ENCODE measurements at places on chromosomes 7 and 10.
A peak's percentile ranks its signal among the peaks of the same experiment; 100 is the strongest.

DNA sequence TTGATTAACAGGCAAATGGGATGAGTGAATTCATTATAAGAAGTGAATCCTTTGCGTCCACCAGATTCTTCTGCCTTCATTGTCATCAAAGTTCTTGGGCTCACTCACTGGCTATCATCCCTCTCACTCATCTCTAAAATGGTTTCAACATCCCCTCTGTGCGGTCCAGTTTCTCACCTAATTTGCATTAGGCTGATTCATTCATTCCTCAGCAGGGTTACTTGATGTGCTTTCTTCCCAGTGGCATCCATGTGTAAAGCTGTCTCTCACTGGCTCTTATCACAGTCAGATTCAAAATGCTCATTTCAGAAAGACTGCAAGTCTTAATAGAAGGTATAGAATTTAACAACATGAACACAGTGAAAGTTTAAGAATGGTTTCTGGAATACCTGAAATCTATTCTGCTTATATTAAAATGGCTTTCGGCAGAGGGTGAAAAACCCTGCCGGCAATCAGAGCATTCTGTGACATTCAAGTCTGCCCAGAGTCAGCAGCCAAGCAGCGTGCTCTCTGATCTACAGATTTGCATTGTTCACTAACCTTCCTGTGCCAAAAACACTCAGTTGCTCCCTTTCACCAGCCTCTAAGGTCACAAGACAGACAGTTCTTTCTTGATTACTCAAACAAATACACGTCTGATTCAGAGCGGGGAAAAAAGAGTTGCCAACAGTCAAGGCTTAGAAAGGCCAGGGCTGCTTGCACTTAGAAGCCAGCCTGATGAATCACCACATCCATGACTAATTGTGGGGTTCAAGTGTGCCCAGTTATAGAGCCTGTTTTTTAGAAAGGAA, 106.7 kb downstream of the TES start:
- DNase-seq: no peak

DNA sequence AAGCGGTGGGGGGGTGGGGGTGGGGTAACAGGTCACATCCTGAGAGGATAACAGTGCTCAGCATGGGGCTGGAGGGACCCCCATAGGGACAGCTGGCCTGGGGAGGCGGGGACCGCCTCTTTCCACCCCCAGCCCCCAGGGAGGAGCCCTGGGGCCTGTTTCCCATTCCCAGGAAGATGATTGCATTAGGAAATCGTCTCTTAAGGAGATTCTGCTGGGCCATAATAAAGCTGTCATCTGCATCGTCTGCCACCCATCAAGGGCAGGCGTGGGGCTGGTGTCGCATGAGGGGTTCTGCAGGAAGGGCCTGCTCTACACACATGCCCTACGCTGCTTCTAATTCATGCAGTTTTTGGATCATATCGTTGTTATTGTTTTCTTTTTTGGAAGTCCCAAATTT, 17.2 kb downstream of the RET start:
- no peak for DNase-seq

GRCh38 chr10:122127943-122128342, 139.0 kb downstream of the TACC2 start:
- no peak for DNase-seq

DNA sequence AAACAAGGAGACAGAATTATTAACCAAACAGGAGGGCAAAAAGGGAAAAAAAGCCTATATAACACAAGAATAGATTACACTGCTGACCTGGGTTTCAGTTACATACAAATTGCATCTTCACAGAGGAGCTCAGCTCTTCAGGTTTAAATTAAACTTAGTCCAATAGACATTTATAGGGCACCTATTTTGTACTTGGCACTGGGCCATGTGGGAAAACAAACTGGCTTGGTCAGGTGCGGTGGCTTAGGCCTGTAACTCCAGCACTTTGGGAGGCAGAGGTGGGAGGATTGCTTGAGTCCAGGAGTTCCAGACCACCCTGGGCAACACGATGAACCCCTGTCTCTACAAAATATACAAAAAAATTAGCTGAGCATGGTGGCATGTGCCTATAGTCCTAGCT, 62.3 kb upstream of the CCDC6 start:
- DNase-seq: no peak

GRCh38 chr7:115906731-115907130, 123.8 kb downstream of the TFEC start:
- DNase-seq: no peak

- DNase-seq: no peak
Measured at GRCh38 chr10:3714531-3714930, 70.5 kb downstream of the KLF6 start.

DNA sequence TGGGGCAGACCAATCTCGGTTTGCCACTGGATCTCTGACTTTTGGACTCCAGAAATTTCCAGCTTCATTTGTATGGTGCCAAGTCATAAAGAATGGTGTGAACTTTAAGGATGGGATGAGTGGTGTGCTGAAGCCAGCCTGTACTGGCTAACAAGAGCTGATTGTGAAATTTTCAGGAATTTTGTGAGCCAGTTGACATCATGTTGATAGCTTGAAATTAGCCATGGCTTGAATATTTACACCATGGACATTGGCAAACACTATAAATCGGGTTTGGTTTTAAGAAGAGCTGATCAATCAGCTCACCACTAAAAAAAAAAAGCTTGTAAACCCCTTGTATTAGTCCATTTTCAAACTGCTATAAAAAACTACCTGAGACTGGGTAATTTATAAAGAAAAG, 14.1 kb upstream of the MYH16 start:
- no peak for DNase-seq

GRCh38 chr7:132437730-132438129, 138.5 kb downstream of the PLXNA4 start:
- peak; percentile 69 for DNase-seq

- no peak for DNase-seq
Measured at GRCh38 chr10:127854769-127855590, 37.8 kb downstream of the CLRN3 start.

DNA sequence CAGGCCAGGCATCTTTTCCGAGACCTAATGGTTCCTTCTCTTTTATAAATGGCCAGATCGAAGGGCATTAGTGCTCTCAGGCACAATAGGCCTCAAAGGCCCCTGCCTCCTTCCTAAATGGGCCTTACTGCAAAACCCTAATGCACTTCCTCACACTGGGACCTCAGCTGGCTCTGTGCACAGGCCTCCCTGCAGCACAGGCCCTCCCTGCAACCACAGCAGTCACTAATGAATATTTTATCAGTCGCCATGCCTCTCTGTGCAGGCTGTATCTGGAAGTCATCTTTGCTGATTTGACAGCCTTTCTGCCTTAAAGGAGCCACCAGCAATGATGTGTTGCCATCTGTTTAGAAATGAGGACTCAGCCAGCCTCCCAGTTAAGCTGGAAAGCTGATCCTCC, 54.9 kb upstream of the SDK1 start:
- DNase-seq: no peak

DNA sequence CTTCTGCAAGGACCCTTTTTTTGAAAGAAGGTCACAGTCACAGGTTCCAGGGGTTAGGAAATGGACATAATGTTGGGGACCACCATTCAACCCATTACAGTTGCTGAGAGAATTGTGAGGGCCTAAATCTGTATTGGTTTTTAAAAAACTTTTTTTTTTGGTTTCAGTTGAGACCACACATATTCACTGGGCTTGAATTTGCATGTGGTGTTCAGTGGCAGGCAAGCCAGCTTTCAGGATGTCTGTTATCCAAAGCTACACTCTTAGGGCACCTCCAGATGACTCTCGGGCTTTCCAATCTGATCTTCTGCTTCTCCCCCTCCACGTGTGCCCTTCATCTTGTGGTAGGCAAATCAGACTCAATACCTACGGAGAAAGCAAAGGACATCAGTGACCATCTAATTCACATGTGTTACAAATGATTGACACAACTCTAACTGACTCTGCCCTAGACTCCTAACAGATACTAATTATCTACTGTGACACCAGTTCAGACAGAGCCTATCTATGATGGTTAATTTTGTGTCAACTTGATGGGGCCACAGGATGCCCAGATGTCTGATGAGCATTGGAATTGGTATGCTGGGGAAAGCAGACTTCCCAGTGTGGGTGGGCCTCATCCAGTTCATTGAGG, 93.3 kb upstream of the ELMO1 start:
- DNase-seq: no peak

DNA sequence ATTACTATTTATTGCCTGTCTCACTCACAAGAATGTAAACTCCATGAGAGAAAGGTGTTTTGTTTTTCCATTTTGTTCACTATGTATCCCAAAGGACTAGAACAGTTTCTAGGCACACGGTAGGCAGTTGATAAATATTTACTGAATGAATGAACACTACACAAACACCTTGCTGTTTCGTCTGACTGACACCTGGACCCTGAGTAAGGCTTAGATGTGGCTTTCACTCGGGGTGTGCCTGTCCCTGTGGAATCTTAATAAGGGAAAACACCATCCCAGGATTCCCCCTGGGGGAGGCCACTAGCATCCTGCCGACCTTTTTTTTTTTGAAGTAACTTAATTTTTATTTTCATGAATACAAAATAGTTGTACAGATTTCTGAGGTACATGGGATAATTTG, 66.6 kb upstream of the STEAP1B start:
- no peak for DNase-seq

- DNase-seq: no peak
Measured at GRCh38 chr7:28625432-28625831, 213.1 kb downstream of the CREB5 start.

GRCh38 chr7:11343818-11344413, 370.2 kb downstream of the PHF14 start:
- DNase-seq: peak; percentile 62
